DMS79 (cell line): ENCODE measurements at places on chromosomes 5 and 9.

- DNase-seq, result no peak
Measured at GRCh38 chr5:95669540-95669939, 13.3 kb downstream of the SPATA9 start.

- DNase-seq, result no peak
Measured at GRCh38 chr9:137918331-137919094, 40.9 kb downstream of the CACNA1B start.

DNA sequence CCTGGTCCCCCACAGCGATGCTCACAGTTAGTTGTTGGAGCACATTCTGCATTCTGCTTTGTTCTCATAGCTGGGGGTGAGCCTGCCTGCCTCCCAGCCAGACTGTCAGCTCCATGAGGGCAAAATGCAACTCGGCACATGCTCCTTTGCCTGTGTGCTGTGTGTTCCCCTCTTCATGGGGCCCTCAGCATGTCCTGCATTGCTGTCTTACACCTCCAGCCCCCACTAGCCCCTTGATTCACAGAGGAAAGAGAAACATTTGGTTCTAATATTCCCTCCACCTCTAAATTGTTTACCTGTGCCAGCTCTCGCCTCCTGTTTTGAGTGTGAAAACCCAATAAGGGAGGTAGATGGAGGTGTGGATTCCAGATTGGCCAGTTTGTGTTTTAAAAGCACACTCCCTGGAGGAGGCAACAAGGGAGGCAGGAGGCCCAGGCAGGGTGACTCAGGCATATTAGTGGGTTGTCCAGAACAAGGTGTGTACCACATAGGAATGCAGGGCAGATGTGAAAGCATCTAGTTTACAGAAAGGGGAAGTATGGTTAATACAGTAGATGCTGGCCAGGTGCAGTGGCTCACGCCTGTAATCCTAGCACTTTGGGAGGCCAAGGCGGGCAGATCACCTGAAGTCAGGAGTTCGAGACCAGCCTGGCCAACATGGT is 224.6 kb downstream of the AGTPBP1 start:
- DNase-seq, result no peak

DNA sequence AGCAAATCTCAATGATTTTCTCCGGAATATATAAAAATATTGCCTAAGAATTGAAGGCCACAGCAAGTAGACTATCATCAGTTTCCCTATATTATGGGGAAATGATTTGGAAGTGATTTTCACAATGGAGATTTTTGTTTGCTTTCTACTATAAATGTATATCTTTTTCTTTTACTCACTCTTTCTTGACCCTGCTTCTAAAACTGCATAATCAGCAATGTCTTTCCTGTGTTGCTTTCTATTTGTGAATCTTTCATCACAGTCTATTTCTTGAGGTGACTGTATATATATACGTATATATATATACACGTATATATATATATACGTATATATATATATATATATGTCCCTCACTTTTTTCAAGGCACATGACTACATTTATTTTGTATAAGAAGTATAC is 622.6 kb downstream of the DTWD2 start:
- DNase-seq, result no peak

DNA sequence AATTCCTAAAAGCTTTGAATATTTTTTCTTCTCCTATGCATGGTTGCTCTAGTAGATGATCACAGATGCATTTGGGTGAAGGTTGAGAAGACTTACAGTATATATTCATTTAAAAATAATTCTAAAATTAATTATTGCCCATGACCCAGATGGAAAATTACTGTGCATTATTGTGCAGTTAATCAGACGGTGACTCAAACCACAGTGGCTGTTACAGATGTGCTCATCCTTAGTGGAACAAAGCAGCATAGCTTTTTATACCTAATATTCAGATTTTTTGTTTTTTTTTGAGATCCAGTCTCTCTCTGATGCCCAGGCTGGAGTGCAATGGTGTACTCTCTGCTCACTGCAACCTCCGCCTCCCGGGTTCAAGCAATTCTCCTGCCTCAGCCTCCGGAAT is 10.7 kb downstream of the OR2V1 start:
- no peak for DNase-seq

GRCh38 chr9:137611623-137612609 is 6.4 kb downstream of the ARRDC1 start:
- DNase-seq, result no peak

- no peak for DNase-seq
Measured at GRCh38 chr5:56298336-56299090, 65.4 kb upstream of the ANKRD55 start.

DNA sequence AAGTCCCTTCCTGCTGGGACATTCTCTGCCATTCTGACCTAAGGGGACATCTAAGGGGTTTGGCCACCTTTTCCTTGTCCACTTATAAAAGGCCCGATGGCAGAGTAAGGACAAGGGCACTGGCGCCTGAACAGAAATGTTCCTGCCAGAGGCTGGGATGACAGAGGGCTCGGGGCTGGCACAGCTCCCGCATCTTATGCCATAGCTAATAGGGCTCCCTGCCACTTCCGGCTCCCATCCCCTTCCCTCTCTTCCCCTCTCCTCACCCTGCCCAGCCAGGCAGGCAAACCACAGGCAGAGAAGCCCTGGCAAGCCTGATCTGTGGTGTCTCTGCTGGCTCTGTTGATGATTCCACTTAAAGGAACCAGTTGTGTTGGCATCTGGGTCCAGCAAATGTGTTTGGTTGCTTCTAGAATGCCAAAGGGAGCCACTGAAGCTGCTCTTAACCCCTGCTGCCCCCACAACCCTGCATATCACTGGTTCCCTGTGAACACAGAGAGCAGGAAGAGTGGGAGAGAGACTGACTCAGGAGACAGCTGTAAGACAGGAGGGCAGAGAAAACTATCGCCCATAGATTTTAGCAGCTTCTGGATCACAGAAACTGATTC is 18.4 kb upstream of the ADRA1B start:
- DNase-seq, result no peak

- no peak for DNase-seq
Measured at GRCh38 chr5:74251141-74252035, 389.1 kb downstream of the ENC1 start.

- DNase-seq, result no peak
Measured at GRCh38 chr9:136284951-136285350, 18.9 kb downstream of the CCDC187 start.

- no peak for DNase-seq
Measured at GRCh38 chr9:86944796-86945727, 2.2 kb downstream of the GAS1 start.

DNA sequence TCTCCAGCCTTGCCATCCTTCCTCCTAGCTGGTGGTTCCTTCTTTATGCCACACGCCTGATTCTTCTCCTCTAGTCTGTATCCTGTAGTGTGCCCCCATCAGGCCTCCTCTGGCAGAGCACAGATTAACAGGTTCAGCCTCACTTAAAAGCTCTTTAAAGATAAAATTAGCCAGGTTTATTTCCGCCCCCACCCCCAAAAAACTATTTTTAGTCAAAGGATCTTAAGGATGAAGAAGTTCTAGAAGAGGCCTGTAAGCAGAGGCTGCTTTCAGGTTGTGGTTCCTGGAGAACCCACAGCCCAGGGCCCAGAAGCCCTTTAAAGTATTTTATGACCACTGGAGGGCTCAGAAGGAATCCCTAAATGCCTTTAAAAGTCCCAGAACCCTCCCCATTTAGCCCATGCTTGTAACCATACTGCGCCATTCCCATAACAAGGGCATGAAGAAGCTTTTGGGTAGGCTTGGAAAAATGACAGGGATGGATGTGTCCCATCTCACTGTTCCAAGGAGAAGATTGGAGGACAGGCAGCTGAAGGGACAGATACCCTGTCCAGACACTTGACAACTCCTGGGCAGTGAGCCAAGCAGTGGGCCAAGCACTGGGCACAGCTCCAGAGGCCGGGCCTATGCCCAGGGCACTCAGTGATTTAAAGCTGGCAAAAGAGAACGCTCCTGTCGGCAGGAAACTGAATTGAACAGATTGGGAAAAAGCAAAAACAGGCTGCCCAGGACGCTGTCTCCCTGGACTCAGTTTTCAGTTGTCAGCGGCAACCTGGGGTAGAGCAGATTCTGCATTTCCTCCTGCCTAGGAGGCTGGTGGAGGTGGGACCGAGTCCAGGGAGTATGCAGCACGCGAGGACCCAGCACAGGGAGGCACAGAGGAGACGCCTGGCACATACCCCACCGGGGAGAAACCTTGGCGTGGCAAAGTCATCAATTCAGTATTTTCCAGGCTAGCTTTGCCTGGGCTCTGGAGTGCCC is 106.3 kb upstream of the SSBP2 start:
- peak; percentile 70 for DNase-seq

DNA sequence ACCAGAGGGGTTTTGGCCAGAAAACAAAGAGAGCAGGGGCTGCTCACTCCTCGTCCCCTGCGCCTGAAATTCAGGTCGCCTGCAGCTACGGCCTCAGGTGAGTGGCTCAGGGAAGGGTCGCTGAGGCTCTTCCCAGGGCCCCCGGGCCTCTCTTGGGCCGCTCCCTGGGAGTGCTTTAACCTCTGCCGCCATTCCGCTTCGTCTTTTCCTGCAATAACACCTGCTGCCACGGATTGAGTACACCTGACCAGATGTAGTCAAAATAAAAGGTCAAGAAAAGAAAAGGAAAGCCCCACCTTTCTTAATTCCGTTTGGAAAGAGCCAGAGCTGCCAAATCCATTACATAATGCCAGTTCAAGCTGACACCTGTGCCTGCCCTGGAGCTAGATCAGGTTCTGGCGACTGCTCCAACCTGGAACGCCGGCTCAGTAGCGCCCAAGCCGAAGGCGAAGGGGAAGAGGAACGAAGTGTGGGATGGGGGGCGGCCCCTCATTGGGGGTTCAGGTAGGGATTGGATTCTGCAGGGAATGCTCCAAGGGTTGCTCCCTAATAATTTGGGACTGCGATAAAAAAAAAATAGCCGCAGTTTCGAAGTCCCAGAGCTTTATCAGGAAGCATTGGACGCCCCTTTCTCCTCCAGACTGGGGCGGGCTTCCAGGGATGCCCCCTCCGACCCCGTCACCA is 193.9 kb downstream of the MEF2C start:
- DNase-seq, result no peak

DNA sequence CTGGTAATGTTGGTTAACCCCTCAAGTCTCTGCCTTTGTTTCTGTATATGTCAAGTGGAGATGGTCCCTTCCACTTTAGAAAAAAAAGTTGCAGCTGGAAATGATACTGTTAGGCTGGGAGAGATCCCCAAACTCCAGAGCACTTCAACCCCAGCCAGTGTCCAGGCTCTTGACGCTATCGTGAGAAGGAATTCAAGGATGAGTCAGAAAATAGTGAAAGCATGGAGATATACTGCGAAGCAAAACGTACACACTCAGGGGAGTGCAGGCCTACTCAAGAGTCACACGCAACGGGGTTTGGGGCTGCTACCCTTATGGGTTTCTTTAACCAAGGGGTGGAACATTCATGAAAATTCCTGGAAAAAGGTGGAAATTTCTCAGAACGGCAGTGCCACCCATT is 24.9 kb downstream of the KCNV2 start:
- DNase-seq, result no peak

DNA sequence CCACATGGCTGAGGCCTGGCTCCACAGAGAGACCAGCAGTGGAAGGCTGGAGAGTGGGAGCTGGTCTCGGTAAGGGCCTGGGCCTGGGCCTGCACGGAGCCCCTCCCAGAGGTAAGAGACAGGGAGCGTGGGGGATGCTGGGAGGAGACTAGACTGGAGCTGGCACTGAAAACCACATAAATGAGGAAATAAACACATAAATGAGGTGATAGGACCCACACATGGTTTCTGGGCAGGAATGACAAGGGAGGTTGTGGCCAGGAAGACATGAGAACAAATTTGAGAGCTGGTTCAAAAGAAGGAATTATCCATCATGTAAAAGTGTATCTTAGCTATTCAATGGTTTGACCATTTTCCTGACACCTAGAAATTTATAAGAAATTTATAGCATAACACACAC is 451.7 kb upstream of the DAP start:
- DNase-seq, result no peak

DNA sequence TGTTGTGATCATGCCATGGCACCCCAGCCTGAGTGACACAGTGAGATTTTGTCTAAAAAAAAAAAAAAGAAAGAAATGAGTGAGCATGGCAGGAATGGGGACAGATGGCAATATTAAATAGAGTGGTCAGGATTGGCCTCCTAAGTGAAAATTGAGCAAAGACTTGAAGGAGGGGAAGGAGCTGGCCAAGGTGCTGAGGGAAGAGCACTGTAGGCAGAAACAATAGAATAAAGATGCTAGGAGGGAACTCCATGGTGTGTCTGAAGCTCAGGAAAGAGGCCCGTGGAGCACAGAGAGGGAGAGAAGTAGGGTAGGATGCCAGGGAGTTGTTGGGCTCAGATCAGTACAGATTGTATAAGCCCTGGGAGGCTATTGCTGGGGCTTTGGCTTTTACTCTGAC is 64.4 kb upstream of the PCAT7 start:
- no peak for DNase-seq

- no peak for DNase-seq
Measured at GRCh38 chr5:14327624-14328023, 184.5 kb downstream of the TRIO start.

DNA sequence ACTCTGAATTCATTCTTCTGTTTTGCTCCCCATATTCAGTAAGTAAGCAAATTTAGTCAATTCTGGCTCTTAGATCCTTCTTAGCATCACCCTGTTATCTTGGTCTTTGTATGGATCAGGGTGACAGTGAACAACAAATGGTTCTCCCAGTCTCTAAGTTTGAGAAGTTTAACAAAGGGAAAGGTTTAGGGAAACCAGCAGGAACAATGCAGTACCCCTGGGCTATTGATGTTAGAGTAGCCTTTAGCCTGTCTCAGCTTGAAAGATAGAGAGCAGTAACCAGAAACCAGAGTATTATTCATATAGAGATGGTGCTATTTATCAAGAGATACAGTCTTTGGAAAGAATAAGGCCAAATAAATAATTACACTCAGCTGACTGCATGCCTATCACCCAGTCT is 241.8 kb downstream of the CDH12 start:
- no peak for DNase-seq

DNA sequence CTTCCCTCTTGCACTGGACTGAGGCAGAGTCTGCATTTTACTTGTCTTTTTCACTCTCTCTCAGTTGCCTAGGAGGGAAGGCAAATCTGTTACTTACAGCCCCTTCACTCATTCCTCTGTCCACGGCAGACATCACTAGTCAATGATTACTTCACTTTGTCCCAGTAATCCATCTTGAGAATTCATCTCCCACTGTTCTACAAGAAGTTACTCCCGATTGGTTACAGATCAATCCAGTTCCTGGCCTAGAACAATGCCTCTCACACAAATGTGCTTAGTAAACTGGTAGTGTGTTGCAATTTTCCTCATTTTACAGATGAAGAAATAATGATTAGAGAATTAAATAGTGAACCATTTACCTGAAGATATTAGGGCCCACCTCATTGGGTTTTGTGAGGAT is 49.7 kb upstream of the SPATA31D4 start:
- DNase-seq, result no peak

DNA sequence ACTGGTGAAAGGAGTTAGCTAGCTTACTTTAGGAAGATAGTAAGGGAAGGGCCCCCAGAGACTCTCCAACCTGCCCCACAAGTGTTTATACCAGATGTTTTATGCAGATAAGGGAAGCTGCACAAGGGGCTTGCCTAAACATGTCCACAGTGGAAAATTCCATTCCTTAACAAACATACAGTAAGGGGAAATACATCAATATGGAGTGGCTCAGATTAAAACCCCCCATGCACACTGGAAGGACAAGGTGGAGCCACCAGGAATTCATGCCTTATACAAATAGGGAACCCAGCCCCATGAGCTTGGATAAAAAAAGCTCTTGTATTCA is 106.3 kb upstream of the GPBP1 start:
- DNase-seq, result no peak
